ENCODE measurements at places on chromosomes 11 and 22.

DNA sequence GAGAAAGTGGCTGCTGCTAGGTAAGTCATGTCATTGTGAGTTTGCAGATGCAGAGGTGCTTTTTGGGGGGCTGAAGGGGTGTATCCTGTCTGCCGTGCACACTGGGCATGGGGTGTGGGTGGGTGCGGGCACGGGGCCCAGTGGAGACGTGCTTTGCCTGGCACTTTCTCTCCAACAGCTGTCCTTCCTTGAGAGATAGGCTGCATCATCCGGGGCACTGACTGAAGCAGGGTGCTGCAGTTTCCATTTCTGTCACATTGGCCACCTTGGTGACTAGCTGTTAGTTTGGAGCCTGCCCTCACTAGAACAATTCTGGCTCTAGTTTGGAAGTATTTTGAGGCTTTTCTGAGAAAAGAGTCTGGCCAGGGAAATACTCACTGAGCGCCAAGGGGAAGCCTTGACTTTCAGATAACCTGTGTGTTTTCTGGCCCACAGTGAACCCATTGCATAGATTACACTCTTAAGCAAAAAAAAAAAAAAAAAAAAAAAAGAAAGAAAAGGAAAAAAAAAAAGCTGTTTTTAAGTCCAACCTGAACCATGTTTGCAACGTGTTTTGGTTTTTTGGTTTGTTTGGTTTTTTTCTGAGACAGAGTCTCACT, 219.2 kb downstream of the NAV2 start:
- DNase-seq = no peak

DNA sequence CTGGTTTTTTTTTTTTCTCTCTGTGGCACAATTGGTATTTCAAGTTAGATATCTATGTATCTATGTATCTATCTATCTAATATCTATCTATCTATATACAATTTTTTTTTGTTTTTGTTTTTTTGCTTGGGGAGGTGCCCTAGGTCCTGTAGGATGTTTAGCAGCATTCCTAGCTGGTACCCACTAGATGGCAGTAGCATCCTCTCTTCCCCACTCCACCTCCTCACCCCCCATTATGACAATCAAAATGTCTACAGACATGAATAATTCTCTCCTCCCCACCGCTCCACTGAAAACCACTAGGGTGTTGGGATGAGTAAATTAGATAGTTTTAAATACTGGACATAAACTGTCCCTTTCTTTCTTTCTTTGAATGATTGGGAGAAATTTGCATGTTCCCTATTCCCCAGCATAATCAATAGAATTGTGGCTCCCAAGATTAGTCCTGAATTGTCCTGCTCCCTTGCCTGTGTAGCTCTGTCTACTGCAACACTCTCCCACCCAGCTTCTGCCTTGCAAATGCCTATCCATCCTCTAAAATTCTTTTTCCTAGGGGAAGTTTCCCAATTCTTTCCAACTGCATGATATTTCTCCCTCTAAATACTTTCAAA, 1152.4 kb downstream of the LRRC4C start:
- no peak for DNase-seq

DNA sequence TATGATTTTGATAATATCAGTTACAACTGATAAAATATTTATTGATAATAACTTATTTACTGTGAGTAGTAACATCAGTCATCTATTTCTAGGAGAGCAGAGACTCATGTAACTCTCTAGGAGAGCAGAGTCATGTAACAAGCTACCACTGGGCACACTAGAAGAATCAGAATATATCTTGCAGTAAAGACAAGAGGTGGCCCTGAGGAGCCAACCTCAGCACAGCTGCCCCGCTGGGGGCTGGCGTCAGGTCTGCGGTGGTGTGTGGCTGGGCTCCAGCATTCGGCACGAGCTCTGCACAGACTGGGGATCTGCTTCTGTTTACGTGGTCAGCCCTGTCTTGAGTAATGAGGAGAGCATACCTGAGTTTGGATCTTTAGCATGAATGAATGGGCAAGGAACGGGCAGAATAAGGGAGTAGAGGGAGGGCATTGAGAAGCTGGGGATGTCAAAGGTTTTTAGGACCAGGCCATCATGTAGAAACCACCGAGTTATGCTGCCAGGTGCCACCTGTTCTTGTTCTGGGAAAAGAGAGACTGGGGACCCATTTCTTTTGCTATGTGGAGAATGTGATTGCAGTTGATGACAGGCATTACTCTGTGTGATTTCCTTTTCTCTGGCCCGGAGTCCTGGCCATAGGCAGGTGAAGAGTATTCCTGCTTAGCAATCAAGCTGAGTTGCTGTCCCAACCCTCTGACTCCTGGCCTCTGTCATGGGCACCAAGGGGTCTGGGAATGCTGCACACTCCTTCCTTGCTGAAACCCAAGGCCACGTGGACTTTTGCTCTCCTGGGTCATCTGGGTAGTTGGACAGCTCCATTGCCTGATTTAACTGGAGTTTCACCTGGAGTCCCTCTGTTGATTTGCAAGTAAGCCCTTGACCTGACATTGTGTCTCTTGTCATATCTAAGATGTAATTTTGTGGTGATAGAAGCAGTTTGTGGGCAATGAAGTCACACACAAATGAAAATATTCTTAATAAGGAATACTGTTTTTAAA, 50.9 kb upstream of the HEPHL1 start:
- DNase-seq = no peak

- no peak for DNase-seq
Measured at GRCh38 chr11:76317296-76317695, 63.6 kb downstream of the THAP12 start.

- DNase-seq = no peak
Measured at GRCh38 chr11:7982582-7983119, 4.5 kb upstream of the EIF3F start.

DNA sequence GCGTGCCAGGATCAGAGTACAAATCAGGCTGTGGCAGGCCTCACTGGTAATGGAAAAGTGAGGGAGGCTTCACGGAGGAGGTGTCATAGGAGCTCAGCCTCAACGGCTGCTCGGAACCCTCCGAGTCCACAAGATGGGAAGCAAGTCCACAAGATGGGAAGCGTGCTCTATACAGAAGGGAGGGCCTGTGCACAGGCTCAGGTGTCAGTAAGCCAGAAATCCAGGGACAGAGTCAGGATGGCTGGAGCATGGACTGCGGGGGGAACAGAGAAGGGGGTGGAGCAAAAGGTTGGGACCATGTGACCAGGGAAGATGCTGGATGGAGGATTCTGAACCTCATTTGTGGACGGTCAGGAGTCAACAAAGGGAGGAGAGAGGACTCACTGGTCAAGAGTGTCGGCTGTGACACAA, 3.4 kb upstream of the DPP3 start:
- no peak for DNase-seq

- no peak for DNase-seq
Measured at GRCh38 chr11:69012092-69013008, 696 bp downstream of the MRGPRF start.

DNA sequence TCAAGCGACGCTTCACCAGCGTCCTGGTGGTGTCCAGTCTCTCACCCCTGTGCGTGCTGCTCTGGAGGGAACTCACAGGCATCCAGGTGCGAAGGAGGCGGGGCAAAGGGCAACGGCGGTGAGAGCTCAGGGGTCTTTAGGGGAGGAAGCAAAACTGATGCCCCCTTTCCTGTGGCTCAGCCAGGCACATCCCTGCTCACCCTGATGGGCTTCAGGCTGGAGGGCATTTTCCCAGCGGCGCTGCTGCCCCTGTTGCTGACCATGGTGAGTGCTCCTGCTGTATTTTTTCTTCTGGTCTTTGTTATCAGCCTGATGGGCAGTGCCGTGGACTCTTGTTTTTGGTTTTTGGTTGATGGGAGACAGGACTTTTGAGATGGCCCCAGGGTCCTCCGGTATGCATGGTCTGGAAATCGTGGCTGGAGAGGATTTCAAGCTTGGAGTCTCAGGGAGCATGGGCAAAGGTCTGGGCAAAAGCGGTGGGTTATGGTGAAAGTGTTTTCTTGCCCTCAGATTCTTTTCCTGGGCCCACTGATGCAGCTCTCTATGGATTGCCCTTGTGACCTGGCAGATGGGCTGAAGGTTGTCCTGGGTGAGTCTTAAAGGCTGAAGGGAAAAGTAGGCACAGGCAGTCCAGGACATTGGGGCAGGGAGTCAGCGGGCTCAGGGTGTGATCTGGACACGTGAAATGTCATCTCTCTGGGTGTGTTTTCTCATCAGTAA, 695 bp downstream of the RCE1 start:
- DNase-seq = no peak

- no peak for DNase-seq
Measured at GRCh38 chr11:121696177-121696871, 243.6 kb upstream of the SORL1-AS1 start.

DNA sequence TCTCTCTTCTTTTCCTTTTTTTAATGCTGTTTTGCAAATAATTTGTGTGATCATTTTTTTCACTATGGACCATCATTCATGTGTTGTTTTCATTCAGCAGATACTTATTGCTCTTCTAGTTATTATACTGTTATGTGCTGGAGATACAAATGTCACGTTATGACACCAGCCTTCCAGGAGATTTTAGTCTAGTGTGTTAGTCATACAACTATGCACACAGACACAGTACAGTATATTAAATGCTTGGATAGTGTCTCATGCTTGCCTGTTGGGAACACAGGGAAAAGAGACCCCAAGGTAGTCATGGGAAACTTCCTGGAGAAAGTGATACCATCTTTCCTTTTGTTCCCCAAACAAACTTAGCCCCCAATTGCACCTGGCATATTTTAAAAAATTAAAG, 116.1 kb downstream of the UVRAG start:
- no peak for DNase-seq

DNA sequence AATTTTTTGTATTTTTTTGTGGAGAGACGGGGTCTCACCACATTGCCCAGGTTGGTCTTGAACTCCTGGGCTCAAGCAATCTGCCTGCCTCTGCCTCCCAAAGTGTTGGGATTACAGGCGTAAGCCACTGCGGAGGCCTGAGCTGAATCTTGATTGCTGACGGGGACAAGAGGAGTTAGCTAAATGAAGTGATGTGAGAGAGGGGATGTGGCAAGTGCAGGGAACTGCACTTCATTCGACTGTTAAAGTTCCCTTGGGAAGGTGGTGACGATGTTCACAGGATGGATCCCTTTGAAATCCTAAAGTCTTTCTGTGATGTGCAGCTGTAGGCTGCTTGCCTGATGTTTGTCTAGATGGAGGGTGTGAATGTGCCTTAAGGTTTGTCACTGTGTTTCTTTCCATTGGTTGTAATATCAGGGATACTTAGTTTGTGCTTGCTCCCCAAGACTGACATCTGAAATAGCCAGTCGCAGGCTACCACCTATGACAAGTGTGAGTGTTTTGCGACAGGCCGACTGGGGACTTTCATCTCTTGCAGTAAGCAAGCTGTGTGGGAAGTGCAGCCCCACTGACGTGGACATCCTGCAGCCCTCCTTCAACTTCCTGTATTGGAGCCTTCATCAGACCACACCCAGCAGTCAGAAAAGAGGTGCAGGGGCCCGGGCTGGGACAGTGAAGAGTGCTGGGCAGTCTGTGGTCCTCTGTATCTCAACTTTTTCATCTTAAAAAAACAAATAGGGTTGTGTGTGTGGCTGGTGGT, 19.6 kb upstream of the CCDC134 start:
- DNase-seq = peak; percentile 84

DNA sequence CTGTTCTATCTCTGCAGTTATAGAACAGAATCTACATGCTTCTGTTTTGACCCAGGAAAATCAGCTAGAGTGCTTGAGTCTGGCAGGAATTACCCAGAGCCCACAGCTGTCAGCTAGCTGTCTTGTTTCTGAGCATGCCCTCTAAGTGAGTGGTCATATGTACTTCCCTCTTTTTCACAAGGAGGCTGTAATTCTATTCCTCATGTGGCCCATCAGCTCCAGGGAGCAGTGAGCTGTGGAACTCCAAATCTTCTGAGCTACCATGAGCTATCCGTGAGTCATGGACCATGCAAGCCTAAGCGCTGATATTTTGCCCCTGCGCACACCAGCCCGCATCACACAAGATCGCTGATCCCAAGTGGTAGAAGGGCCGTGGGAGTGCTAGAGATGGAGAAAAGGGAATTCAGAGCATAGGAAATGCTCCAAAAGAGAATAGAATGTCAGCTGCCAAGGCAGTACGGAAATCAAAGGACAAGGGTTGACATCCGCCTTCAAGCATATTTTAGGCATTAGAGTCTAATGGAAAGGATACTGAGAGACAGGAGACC, 5.4 kb downstream of the FJX1 start:
- no peak for DNase-seq

DNA sequence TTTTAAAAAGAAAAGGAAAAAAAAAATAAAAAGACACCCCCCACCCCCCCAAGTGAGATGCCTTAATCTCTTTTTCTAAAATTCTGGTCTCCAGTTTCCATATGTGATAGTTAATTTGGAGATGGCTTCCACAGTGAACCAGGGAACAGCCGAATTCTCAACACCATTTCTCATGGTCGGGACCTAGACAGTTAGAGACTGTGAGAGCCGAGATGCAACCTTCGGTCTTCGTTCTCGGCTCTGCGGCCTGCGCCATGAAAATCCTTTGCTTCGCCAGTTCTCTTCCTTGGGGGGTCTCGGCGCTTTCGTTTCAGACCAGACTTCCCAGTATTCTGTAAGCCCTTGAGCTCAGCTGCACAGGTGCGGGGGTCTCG, 723 bp downstream of the CACNG2 start:
- DNase-seq = no peak

DNA sequence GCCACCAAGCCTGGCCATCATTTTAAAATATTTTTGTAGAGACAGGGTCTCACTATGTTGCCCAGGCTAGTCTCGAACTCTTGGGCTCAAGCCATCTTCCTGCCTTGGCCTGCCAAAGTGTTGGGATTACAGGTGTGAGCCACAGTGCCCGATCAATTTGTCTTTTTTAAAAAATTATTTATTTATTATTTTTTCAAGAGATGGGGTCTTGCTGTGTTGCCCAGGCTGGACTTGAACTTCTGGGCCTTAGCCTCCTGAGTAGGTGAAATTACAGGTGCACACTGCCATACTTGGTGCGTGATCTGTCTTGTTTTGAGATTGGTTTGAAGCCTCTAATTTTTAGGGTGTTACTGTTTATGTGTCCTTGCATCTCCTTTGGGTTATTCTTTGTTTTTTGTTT, 10.2 kb downstream of the CABIN1 start:
- no peak for DNase-seq

- no peak for DNase-seq
Measured at GRCh38 chr11:123421589-123421988, 8.5 kb upstream of the GRAMD1B start.

- DNase-seq = no peak
Measured at GRCh38 chr11:43532041-43532440, 148.5 kb upstream of the HSD17B12 start.

DNA sequence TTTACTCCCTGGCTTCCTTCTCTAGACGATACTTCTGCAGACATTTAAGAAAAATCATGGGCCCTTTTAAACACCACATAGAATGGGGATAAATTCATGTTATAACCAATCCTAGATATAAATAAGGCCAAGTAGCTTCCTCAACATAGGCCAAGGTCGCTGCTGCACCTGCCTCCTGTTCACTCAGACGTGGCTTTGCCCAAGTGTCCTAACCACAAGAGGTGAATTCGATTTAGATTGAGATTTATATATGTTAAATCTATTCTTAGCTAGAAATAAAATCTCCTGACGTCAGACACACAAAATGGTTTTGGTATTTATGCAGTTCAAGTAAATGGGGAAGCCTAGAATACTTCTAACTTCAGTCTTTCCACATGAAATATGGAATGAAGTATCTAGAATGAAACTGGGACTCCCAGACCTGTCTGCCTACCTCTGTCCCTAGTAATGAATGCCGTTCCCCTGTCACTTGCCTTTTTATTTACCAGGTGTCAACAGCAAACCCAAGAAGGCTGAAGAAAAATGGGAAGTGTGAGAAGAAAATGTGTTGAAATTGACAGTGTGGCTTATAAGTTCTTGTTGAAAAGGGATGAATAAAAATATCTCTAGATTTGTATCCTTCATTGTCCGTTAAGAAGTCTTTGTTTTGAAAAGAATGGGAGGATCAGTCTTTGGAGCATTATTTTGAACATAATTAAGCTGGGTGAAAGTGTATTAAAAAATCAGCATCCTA, 131.8 kb downstream of the HIPK3 start:
- DNase-seq = no peak

GRCh38 chr11:69151836-69152235, 3.9 kb upstream of the SMIM38 start:
- no peak for DNase-seq
